ENCODE measurements at places on chromosomes 3 and 15. TPM values are rescaled to one million over a fixed set of nuclear protein-coding genes. Genes with fewer than 3 reads are reported as not detected.
A peak's percentile ranks its signal among the peaks of the same experiment; 100 is the strongest.

Gene SH3GL3
- total RNA-seq: 4.1 TPM

- H3K36me3 ChIP-seq: no peaks in the 10 kb centered on the region
- DNase-seq: no peak
- no peaks in the 10 kb centered on the region for H3K4me1 ChIP-seq
These were observed 49.2 kb downstream of the SLC15A2 start for GRCh38 chr3:121943431-121943830.

DNA sequence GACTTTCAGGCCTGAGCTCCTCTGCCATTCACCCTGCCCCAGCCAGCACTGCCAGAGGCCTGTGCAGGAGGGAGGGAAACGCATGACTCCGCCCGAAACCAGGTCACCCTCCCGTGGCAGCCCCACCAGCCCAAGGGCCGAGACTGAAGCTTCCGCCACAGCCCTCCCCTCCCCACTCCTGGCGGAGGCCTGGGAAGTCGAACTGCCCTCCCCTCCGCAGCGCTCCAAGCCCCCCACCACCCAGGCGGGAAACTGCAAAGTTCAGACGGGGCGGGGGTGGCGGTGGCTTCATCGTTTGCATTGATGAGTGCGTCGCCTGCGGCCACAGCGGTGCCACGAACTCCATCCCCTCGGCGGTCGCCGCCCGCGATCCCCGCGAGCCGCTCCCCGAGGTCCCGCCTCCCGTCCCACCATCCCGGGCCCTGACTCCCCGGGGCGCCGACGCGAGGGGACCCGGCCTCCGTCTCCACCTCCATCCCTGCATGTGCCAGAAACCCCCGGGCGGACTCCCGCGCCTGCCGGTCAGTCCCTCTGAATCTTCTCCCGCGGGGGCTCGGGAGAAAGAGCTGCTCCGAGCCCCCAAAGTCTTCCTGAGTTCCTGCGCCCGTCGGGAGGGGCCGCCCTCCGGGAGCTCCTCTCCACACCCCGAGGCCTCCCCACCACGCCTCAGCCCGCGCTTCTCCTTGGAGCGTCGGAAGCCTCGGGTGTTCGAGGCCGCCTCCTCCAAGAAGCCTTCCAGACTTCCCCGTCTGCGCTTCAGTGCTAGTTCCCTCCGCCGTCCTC is 698 bp downstream of the MELTF start:
- DNase-seq: peak; percentile 59
- no peaks in the 10 kb centered on the region for H3K27me3 ChIP-seq
- no peaks in the 10 kb centered on the region for H3K36me3 ChIP-seq
- H3K4me3 ChIP-seq: peak overlapping the region; percentile 61

Gene CCR5
- 1.1 TPM for total RNA-seq

Gene CPNE9
- not detected for total RNA-seq

GRCh38 chr3:140677764-140678163 is at the start of gene TRIM42:
Gene TRIM42 (plus strand): TSS chr3:140678064. CDS start chr3:140678230, 166 bp downstream.
- no peaks in the 10 kb centered on the region for H3K4me1 ChIP-seq
- no peak for DNase-seq
- no peak within 1 kb of the TSS for H3K27ac ChIP-seq
- no peaks in the 10 kb centered on the region for H3K27me3 ChIP-seq

- H3K36me3 ChIP-seq: peaks cover 36% of the 10 kb centered on the region
- no peak overlapping the region for H3K4me3 ChIP-seq
- no peak overlapping the region for H3K27ac ChIP-seq
- H3K4me1 ChIP-seq: no peaks in the 10 kb centered on the region
- no peak for DNase-seq
- no peaks in the 10 kb centered on the region for H3K27me3 ChIP-seq
These were observed 9.1 kb downstream of the RBM15B start for GRCh38 chr3:51400166-51400565.

- H3K27me3 ChIP-seq: no peaks in the 10 kb centered on the region
- H3K36me3 ChIP-seq: no peaks in the 10 kb centered on the region
- H3K4me1 ChIP-seq: no peaks in the 10 kb centered on the region
- no peak overlapping the region for H3K4me3 ChIP-seq
These were observed 8.4 kb downstream of the FRMD5 start for GRCh38 chr15:44186705-44187104.

DNA sequence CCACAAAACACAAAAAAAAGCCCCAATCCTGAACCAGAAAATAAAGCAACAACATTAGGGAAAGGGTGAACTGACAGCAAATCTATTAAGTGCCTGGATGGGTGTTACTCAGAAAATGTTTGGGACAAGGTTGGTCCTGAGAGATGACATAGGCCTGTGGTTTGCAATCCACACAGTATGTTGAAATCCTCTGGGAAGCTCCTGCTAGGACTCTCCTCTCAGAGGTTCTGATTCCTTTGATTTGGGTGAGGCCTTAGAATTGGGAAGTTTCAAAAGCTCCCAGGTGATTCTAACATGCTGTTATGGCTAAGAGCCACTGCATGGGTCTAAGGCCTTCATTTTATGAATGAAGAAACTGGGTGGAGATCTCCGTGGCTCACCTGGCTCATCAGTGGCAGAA is 18.4 kb downstream of the CLDN1 start:
- no peaks in the 10 kb centered on the region for H3K27me3 ChIP-seq
- no peaks in the 10 kb centered on the region for H3K4me1 ChIP-seq
- H3K36me3 ChIP-seq: no peaks in the 10 kb centered on the region
- no peak for DNase-seq
- no peak overlapping the region for H3K4me3 ChIP-seq
- no peak overlapping the region for H3K27ac ChIP-seq

All from right atrium auricular region (tissue), 2 donors.